ENCODE measurements at places on chromosomes 6 and 20.

DNA sequence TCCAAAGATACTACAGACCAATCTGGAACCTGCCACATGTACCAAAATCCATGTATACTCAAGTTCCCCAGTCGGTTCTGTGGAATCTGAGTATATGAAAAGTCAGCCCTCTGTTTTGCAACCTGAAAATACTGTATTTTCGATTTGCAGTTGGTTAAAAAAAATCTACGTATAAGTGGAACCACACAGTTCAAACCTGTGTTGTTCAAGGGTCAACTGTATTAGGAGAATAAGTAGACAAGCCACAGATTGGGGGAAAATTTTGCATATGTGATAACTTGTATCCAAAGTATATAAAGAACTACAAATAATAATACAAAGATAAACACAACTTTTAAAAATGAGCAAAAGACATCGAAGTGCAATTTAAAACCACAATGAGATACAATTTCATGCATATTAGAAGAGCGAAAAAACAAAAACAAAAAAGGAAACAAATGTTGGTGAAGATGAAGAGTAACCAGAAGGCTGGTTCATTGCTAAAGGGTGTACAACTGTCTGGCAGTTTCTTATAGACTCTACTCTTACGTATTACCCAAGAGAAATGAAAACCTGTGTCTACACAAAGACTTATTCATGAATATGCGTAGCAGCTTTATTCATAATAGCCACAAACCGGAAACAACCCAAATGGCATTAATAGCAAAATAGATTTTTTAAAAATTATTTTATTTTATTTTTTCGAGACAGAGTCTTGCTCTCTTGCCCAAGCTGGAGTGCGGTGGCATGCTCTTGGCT is 180.8 kb downstream of the BCAS1 start:
- no peak for DNase-seq

DNA sequence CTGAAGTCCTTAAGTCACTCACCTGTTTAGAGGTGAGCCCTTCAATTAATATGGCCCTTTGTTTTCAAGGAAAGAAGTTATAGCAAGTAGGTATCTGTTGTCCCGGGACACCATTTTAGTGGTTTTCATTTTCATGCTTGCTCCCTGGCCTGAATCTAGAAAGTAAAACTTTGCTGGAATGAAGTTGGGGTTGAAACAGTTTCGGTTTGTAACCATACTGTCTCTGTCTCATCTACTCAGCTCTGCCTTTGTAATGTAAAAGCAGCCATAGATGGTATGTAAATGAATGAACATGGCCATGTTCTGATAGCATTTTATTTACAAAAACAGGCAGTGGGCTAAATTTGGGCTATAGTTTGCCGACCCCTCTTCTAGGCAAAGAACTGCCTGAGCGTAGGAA is 64.9 kb upstream of the GNRH2 start:
- no peak for DNase-seq

DNA sequence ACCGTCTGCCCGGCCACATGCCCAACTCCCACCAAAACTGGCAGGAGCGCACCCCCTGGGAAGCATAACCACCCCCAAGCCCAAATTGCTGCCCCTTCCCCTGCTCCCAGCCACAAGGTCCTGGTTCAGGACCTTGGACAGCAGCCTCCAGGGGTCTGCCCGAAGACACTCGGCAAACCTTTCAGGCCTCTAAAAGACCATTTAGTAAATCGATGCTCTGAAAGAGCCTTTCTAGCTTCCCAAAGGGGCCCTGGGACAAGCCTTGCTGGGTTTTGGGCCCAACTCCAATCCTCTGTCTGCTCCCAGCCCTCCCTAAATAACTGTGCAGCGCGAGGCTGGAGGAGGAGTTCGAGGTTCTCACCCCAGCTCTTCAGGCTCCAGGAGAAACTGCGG is 30.5 kb downstream of the GRM4 start:
- peak; percentile 34 for DNase-seq

DNA sequence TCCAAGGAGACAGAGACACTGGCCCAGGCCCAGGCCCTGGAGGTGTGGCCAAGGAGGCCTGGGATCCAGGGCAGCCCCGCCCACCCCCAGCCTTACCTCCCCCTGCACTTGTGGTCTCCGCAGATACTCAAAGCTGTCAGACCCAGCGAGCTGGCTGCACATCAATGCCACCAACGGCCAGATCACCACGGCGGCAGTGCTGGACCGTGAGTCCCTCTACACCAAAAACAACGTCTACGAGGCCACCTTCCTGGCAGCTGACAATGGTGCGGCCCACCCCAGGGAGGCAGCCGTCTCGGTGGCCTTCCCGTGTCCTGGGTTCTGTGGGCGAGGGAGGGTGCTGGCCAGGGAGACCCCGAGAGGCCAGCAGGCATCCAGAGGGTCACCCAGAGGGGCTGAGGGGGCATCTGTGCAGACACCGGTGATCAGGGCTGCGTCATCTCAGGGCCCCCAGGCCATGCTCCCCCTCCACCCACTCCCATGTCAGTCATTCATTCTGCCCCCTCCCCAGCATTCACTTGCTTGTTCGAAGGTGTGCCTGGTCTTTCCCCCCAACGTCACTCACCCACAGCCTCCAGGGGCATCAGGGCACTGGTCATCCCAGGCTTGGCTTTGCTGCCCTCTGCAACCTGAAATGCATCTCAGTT is 141.3 kb downstream of the TAF4 start:
- no peak for DNase-seq

GRCh38 chr6:129766959-129767728 is 57.2 kb upstream of the ARHGAP18 start:
- DNase-seq = peak; percentile 71

GRCh38 chr6:5781019-5781418 is 225.7 kb downstream of the NRN1 start:
- no peak for DNase-seq

DNA sequence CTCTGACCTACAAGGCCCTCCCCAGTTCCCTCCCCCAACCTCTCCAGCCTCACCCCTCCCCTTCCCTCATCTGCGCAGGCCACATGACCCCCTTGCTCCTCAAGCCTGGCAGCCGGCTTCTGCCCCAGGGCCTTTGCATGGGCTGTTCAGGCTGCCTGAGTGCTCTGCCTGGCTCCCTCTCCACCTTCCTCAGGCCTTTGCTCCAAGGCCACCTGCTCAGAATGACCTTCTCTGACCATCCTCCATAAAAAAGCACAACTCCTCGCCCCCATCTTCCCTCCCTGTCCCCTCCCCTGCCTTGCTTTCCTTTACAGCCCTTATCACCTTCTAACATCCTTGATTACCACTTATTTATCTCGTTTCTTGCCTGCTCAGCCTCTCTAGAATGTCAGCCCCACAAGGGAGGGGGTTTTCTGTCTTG is 38.7 kb downstream of the SPDEF start:
- DNase-seq = no peak

DNA sequence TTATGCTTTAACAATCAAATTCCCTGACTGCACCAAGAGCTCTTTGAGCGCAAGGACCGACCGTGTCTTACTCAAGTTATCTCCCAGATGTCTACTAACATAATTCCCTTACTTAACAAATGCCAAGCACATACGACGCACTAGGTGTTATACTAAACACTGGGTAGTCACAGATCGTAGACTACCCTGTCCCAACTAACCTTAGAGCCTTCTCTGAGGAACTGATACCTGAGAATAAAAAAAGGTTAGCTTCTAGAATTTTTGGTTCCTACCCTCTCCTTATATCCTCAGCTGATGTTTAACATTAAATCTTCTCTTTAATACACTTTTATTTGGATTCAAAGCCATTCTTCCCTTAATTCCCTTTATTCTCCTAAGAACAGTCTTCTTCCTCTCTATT is 38.5 kb downstream of the EPB41L2 start:
- DNase-seq = no peak

DNA sequence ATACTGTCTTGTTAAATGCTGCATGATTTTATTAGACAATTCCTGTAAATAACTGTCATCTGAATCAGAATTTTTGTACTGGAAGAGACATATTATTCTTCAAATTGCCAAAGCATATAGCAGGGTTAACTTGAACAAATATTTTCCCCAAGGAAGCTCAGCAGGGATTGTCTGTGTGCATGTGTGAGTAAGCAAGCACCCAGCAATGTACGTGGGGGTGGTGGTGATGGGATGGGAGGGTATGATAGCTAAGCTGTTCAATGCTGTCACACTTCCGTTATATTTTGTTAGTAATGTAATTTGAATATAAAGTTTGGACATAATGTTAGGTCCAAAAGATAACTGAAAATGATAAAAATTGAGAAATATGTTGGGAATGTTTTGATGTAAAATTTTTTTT is 118.1 kb downstream of the MYB start:
- no peak for DNase-seq

DNA sequence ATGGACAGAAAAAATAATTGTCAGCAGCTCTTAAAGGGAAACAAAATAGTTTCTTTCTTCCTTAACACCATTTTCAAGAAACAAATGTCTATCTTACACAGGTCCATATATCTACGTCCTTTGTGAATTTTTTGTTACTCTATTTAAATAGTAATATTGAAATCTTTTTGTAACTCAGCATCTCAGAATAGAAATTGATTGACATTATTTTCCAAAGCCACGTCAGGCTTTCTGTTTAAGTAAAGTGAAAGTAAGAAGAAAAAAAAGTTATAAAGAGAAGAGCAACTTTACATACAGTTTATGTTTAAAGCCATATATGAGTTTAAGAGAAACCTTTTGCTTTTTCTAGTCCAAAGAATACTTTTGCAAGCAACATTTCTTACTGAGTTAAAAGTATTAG is 402.9 kb upstream of the SOX4 start:
- no peak for DNase-seq

GRCh38 chr6:109014606-109015005 is 80.0 kb downstream of the SESN1 start:
- no peak for DNase-seq

DNA sequence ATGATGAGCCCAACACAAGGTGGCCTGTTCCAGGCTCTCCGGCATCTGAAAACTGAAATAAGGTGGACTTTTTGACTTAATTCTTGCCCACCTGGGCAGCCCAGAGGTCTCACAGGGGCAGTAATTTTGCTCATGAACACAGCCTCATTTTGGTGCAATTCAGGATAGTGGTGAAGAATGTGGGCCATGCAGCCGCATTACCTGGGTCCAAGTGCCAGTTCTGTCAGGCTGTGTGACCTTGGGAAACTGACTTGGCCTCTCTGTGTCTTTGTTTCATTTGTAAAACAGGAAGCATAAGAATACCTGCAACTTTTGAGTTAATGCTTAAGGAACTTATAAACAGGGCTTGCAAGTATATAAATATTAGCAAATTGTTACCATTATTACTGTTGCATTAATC is 5.6 kb downstream of the PREX1 start:
- DNase-seq = no peak

- DNase-seq = no peak
Measured at GRCh38 chr6:125363039-125363823, 61.5 kb upstream of the HDDC2 start.

GRCh38 chr6:72856801-72857200 is 234.9 kb downstream of the KCNQ5 start:
- DNase-seq = no peak

DNA sequence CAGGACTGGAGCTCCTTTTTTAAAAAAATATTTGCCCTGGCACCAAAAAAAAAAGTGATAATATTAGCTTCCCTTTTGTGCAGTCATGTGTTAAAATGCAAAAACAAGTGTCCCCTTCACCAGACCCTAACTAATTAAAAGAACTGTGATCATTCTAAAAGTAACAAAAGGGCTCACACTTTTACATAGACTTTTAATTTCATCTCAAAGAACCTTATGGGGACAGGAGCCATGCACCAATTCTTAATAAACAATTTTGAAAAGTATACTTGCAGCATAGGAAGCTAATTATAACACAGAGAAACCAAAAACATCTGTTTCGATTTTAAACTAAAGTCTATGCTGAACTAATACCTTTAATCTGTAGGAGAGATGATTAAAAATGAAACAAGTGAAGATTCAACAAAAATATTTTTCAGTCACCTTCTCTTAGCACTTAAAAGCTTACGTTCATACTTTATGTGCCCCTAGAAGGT is 17.3 kb downstream of the STX7 start:
- no peak for DNase-seq

DNA sequence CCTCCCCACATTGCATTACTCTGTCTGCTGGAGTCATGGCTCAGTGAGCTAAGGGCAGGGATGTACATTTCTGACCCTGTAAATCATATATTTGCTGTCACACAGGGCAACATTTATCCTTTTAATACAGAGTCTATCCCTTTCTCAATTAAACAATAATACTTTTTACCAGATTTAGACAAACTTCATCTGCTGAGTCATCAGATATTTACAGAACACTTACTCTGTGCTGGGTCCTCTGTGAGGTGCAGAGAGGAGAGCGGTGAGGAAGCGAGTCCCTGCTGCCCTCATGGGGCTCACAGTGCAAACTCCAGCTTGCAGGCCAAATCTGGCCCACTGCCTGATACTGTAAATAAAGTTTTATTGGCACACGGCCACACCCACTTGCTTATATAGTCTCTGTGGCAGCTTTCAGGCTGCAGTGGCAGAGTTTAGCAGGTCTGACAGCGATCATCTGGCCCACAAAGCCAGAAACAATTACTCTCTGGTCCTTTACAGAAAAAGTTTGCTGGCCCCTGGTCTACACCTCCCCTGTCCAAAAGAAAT is 144.5 kb downstream of the CDH26 start:
- no peak for DNase-seq

- DNase-seq = no peak
Measured at GRCh38 chr6:16903470-16903869, 142.2 kb upstream of the ATXN1 start.

DNA sequence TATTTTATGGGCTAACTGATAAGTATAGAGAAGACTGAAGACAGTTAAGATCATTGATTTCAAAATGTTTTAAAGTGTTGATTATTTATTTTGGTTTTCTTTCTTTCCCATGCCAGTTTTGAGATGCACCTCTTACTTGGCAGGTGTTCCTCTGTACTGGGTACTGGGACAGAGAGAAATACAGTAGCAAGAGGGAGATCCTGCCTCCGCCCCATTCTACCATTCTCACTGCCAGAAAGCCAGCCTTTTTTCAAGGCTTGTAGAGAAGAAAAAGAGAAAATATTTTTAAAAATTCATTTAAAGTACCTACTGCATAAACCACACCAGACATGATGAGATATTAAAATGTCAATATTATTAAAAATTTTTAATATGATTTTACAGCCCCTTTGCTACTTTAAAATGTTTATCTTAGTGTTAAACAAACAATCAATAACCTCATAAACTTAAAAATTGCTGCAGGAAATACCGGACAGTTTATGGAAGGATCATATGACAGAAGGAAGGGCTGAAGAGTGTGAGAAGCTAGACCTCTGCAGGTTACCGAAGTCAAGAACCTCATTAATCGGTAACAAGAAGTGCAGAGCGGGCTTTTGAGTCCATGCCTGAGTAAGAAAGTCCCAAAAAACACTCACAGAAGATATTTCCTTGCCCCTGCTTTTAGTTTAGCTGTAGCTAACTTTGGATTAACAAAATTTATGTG is 117.8 kb upstream of the ESR1 start:
- DNase-seq = no peak

- no peak for DNase-seq
Measured at GRCh38 chr6:166667796-166668610, 41.0 kb upstream of the RPS6KA2 start.

DNA sequence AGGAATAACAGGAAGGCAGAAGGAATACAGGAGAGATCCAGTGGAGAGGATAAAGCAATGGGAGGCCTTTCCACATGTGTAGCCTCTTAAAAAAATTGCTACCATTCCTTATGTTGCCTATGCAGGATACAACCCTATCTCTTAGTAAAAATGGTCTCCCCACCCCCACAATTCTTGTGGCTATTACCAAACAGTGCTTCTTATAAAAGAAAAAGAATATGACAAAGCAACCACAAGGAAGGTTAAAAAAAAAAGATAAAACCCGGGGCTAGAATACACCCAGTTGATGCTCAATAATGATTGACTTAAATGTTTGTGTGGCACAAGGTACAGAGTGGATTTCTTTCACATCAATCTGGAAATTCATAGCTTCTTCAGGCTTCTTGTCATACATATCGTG is 250.9 kb downstream of the HIVEP2 start:
- no peak for DNase-seq

Data from stimulated activated CD8-positive, alpha-beta memory T cell treated with anti-CD3 and anti-CD28 coated beads, Interleukin-4, amount 100 ng/mL, for 48 hours (primary cell).